ENCODE measurements at places on chromosomes 4 and X.

- no peak for DNase-seq
These were observed 25.3 kb downstream of the STEEP1 start for GRCh38 chrX:119539872-119540271.

- peak; percentile 21 for DNase-seq
These were observed 210.5 kb upstream of the DIAPH2 start for GRCh38 chrX:96474029-96474740.

- DNase-seq, result no peak
These were observed 30.0 kb downstream of the ANXA3 start for GRCh38 chr4:78581618-78582017.

GRCh38 chr4:165931741-165932140 lies 58.7 kb downstream of the TLL1 start:
- DNase-seq, result no peak
